ENCODE measurements at places on chromosomes 16 and 17.

DNA sequence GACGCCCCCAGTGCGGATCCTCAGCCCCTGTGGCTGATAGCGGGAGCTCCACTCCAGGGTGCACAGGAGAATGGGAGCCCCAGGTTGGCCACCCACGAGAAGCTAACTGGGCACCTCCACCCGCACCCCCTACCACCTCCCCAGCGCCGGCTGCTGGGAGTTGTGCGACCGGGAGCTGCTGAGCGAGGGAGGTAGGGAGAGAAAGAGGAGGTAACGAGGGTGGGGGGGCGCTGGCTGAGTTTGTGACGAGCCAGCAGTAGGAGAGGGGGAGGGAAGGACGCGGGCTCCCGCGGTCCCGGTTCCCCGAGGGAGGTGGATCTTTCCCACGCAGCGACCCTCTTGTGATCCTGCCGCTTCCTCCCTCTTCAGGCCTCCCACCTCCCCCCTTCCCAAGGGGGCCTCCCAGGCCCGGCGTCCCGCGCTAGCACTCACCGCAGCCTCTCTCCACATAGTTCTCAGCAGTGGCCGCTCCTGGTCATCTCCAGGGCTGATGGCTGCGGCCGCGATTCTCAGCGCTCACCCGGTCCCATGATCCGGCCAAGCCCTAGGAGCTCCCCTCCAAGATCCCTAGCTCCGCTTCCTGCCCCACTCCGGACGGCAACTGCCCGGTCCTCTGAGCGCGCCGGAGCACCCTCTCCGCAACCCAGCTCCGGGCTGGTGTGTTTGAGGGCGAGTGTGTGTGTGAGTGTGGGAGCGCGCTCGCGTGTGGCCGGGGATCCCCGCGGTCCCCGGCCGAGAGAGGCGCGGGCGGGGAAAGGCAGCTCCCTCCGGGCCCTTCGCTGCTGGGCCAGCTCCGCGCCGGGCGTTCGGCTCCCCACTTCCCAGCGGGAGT lies at the start of gene GRIN2A:
Gene GRIN2A, minus strand, starts transcription at position 207 of the 832 bp plus-strand sequence. CDS start 2,017 bp downstream, outside the sequence.
- DNase-seq, result peak; percentile 57
- no peak within 1 kb of the TSS for H3K27ac ChIP-seq
- H3K4me1 ChIP-seq, result peaks cover 3% of the 10 kb centered on the region
- peaks cover 77% of the 10 kb centered on the region for H3K27me3 ChIP-seq
- peak within 1 kb of the TSS; percentile 84 for H3K4me3 ChIP-seq

- H3K4me3 ChIP-seq, result no peak overlapping the region
- DNase-seq, result no peak
- peak overlapping the region; percentile 62 for H3K27ac ChIP-seq
- peaks cover 5% of the 10 kb centered on the region for H3K4me1 ChIP-seq
Measured at GRCh38 chr16:68275611-68276191, 11.4 kb downstream of the SLC7A6 start.

DNA sequence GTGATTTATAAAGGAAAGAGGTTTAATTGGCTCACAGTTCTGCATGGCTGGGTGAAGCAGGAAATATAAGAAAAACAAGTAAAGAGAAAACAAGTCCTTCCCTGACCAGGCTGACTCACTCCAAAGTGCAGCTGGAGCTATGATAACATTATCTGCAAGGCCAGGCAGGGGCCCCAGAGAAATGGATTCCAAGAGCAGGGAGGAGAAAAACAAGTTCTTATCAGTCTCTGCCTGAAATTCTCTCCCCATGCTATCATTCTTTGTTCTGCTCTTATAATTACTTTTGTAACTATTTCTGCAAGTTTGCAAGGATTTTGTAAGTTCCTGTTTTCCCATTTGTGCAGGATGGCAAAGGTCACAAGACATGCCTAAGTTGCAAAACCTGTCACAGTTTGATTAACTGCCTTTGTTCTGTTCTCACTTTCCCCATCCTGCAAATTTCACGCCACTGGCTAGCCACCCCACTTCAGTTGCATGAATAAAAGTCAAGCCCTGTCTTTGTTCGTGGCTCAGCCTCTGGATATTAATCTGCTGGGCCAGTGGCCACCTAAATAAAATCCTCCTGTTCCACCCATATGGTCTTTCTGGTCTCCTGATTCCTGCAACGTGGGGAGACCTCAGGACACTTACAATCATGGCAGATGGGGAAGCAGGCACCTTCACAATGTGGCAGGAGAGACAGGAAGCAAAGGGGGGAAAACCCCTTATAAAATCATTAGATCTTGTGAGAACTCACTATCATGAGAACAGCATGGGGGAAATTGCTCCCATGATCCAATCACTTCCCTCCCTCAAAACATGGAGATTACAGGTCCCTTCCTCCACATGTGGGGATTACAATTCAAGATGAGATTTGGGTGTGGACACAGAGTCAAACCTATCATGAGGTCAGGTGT lies 13.1 kb downstream of the ABCA9 start:
- H3K4me3 ChIP-seq, result no peak overlapping the region
- DNase-seq, result no peak
- H3K4me1 ChIP-seq, result no peaks in the 10 kb centered on the region
- no peak overlapping the region for H3K27ac ChIP-seq
- H3K36me3 ChIP-seq, result no peaks in the 10 kb centered on the region

DNA sequence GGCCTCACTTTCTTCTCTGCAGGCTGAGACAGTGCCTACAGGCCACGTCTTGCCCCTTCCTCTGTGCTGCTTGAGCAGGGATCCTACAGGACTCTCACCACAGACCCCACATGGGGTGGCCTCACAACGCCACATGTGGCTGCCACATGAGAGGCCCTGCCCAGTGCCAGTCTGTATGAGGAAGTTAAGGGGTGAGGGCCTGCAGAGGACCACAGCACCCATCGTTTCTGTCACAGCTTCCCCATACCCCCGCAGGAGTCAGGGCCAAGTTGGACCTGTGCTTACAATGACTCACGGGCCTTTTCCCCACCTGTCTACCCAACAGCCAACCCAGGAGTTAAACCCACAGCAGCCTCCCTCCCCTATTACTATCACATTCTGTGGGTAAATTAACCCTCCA lies 2.9 kb upstream of the GSDMB start:
- peaks cover 5% of the 10 kb centered on the region for H3K36me3 ChIP-seq
- H3K4me1 ChIP-seq, result peaks cover 4% of the 10 kb centered on the region
- DNase-seq, result no peak
- no peak overlapping the region for H3K4me3 ChIP-seq

DNA sequence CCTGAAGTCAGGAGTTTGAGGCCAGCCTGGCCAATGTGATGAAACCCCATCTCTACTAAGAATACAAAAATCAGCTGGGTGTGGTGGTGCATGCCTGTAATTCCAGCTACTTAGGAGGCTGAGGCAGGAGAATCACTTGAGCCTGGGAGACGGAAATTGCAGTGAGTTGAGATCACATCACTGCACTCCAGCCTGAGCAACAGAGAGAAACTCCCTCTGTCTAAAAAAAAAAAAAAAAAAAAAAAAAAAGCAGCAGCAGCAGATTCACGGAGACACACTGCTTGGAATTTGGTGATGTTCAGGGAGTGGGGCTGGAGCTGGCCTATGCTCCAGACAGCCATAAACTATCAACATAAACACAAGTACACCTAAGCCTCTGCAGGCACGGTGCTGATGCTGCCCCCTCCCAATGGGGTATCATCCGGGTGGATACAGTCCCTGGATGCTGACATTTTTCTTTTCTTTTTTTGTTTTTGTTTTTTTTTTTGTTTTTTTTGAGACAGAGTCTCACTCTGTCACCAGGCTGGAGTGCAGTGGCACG lies 39.6 kb upstream of the RHOT1 start:
- H3K36me3 ChIP-seq, result no peaks in the 10 kb centered on the region
- H3K27ac ChIP-seq, result no peak overlapping the region
- H3K4me1 ChIP-seq, result peaks cover 23% of the 10 kb centered on the region
- no peak for DNase-seq
- no peaks in the 10 kb centered on the region for H3K27me3 ChIP-seq

DNA sequence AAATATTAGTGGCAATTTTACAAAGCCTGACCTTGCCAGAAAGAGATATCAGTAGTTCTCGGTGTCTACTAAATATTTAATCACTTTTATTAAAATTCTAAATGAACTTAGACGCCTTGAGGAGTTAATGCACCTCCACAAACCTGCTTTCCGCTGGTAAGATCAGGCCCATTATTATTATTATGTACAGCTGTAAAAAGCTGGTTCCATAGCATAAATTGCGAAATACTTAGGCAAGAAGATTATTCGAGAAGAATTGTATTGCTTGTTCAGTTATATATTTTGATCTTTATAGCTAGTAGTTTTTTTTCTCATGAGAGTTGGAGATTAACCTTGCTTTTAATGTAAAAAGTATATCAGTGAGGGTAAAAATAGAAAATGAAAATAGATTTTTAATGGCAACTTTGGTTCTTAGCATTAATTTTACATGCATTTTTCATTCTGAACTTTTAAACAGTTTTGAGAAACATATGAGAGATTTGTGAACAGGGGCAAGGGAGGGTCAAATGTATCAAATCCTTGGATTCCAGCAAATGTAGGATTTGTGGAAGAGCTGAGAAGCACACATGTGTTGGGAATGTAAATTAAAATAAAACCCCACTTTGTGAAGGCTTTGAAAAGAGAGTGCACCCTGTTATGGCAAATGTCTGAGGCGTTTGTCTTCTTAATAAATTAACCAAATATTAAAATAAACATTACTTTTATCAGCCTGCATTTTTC lies 250.4 kb upstream of the TBX2 start:
- DNase-seq, result no peak
- H3K36me3 ChIP-seq, result no peaks in the 10 kb centered on the region
- H3K4me1 ChIP-seq, result 0 out of 2 replicates have a peak, but pooled peaks cover 8% of the 10 kb centered on the region
- H3K27me3 ChIP-seq, result no peaks in the 10 kb centered on the region
- H3K4me3 ChIP-seq, result no peak overlapping the region
- no peak overlapping the region for H3K27ac ChIP-seq

Data from GM23338 (cell line).